Bone marrow (tissue), 2 donors: ENCODE measurements at places on chromosomes 16 and 17.

DNA sequence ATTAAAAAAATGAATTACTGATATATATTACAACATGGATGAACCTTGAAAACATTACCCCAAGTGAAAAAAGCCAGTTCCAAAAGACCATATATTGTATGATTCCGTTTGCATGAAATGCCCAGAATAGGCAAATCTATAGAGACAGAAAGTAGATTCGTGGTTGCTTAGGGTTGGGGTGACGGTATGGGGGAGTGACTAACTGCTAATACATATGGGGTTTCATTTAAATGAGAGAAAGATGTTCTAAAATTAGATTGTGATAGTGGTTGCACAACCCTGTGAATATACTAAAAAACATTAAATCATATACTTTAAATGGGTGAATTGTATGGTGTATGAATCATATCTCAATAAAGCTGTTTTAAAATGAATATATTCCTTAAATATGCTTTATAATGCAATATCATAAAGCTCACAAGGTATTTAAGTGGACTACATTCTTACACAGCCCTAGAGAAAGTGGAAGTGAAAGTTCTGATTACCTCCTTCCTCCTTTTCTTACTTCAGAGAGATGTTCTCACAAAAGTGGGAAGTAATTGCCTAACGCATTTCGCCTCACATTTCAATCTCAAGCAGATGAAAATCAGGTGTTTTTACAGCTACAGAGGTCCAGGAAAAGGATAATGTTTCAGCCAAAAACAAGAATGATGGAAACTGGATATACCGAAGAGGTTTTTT, 142.7 kb upstream of the GNAO1 start:
- no peak for DNase-seq

DNA sequence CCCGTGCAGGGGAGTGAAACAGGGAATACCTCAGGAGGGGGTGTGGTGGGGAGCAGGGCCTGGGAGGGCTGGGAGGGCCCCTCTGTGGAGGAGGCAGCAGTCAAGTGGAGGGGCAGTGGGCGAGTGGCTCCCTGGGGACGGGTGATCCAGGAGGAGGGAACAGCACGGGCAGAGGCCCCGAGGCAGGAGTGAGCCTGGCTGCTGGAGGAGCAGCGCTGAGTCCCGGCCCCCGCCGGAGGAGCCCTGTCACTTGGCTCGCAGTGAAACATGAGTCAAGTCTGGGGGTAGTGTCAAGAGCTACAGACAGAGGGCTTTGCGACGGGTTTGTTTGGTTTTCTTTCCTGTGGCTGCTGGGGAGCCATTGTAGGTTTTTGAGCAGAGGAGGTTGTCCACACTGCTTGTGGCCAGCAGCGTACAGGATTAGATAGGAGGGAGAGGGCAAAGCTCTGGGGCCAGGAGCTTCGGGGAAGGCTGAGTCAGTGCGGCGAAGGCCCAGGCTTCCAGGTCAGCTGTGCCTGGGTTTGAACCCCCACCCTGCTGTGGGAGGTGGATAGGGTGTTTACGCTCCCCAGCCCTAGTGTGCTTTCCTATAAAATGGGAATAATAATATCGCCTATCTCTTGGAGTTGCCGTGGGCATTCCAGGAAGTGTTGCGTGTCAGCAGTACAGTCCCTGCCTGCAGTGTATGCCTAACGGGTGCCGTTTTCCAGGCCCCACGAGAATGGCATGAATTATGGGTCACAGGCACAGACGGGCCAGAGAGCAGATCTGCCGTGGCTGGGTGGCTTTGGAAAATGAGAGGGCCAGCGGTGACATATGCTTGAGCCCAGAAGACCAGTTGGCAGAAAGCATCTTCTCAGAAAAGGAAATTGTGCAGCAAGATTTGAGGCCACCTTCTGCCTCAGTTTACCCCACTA, 115.9 kb upstream of the CIBAR2 start:
- no peak for DNase-seq

GRCh38 chr17:6749519-6749918, 6.3 kb upstream of the XAF1 start:
- DNase-seq = no peak

GRCh38 chr16:85479972-85480726, 133.0 kb upstream of the GSE1 start:
- DNase-seq = no peak

- no peak for DNase-seq
Measured at GRCh38 chr17:4023220-4023619, 59.0 kb upstream of the ATP2A3 start.

- no peak for DNase-seq
Measured at GRCh38 chr16:67294938-67295361, 15.6 kb downstream of the PLEKHG4 start.

- DNase-seq = no peak
Measured at GRCh38 chr16:3971261-3971660, 90.7 kb upstream of the CREBBP start.

GRCh38 chr16:85916141-85916890, 17.4 kb downstream of the IRF8 start:
- peak; percentile 19 for DNase-seq

GRCh38 chr16:53601961-53602360, 99.0 kb upstream of the AKTIP start:
- no peak for DNase-seq

GRCh38 chr16:88649924-88650748, 717 bp downstream of the CYBA start:
- DNase-seq = no peak

- DNase-seq = no peak
Measured at GRCh38 chr16:11742093-11742535, 543 bp downstream of the TXNDC11 start.

DNA sequence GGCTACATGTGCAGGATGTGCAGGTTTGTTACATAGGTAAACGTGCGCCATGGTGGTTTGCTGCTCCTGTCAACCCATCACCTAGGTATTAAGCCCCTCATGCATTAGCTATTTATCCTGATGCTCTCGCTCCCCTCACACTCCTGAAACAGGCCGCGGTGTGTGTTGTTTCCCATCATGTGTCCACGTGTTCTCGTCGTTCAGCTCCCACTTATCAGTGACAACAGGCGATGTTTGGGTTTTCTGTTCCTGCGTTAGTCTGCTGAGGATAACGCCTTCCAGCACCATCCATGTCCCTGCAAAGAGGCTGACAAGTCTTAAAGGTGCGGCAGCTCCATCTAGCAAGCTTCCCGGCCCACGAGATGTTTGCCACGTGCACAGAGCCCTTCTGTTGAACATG, 175.1 kb downstream of the FOXL1 start:
- DNase-seq = no peak

DNA sequence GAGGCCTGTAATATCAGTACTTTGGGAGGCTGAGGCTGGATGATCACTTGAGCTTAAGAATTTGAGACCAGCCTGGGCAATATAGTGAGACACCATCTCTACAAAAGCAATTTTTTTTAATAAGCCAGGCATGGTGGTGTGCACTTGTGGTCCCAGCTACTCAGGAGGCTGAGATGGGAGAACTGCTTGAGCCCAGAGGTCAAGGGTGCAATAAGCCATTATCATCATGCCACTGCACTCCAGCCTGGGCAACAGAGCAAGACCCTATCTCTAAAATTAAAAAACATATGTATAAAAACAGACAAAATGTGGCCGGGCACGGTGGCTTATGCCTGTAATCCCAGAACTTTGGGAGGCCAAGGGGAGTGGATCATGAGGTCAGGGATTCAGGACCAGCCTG, 3.2 kb upstream of the ZNF785 start:
- DNase-seq = no peak

DNA sequence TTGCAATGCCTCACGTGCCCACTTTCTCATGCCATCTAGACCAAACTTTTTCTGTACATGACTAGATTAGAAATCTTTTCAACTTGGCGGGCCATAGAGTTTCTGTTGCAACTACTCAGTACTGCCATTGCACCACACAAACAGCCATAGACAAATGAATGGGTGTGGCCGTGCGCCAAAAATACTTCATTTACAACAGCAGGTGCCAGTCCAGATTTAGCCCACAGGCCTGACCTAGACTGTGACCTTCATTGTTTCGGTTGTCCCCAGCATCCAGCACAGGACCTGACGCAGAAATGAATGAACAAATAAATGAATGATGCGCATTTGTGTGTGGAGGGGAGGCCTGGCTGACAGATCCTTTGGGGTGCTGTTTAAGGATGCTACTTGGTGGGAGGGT, 14.3 kb upstream of the PDK2 start:
- DNase-seq = no peak

DNA sequence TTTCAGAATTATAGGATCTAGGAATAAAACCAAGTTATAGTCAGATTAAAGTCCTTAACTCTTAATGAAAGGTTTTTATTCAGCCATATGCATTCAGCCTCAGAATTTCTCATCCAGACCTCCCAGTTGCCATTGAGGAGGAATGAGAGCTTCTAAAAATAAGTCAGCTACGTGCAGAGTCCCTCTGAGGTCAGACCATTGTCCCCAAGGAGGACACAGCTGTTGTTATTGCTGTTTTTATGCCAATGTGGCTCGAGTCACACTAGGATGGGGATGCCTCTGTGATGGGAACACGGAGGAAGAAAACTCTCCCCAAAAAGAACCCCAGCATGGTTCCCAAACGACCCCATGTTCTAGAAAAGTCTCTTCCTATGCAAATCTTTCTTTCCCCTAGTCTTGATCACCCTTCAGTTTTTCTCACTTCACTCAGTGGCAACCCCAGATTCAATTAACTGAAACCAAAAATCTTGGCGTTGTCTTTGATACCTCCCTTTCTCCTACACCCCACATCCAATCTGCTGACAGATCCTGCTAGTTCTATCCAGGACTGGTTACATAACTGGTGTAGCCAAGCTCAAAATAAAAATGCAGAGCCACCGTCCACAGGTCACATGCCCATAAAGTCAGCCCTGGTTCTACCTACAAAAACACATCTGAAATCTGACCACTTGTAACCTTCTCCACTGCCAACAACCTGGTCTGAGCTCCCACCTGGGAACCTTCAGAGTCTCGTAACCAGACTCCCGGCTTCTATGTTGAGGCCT, 138.2 kb upstream of the ERCC4 start:
- no peak for DNase-seq

DNA sequence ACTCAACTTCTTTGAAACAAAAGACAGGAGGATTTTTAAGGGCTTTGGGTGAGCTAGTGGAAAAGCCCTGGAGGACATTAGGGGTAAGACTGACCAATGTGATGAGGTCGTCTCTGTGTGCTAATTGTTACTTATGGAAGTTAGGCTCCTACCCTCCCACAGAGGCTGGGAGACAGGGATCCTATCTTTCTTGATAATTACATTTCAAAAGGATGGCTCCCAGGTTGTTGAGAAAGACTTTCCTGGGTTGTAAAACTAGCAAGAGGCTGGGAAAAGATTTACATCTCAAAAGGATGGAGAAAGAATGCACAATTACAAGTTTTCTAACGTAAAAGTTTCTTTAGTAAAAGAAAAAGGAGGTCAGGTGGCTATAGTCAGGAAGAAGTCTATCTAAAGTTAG, 605.8 kb upstream of the GOT2 start:
- DNase-seq = no peak

DNA sequence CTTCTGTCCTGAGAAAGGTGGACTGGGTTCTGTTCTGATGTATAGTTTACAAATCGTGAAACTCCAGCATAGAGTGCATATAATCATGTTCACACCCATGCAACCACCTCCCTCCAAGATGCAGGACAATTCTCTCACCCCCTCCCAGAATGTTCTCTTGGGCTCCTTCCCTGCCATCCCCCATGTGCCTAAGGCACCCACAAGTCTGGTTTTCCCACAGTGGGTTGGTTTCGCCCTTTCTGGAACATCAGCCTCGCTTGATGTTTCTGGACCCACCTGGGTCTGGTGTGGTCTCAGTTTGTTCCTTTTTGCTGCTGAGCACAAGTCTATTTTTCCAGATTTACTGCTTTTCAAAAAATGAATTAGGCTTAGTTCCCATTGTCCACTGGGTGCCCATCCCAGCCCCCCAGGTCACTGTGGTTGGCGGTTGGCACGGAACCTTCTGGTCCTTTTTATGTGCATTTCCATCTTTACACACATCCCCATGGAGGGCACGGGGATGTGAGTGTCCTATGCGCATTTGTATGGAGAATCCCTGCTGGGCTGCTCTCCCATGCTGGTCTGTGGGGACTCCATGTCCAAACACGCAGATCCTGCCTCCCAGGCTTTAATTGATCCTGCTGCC, 19.0 kb downstream of the MAP2K3 start:
- no peak for DNase-seq
